Right renal cortex interstitium (tissue), 3 donors: ENCODE measurements at places on chromosomes 5 and 9.

GRCh38 chr5:39437467-39437866, 12.7 kb upstream of the DAB2 start:
- no peak for DNase-seq

DNA sequence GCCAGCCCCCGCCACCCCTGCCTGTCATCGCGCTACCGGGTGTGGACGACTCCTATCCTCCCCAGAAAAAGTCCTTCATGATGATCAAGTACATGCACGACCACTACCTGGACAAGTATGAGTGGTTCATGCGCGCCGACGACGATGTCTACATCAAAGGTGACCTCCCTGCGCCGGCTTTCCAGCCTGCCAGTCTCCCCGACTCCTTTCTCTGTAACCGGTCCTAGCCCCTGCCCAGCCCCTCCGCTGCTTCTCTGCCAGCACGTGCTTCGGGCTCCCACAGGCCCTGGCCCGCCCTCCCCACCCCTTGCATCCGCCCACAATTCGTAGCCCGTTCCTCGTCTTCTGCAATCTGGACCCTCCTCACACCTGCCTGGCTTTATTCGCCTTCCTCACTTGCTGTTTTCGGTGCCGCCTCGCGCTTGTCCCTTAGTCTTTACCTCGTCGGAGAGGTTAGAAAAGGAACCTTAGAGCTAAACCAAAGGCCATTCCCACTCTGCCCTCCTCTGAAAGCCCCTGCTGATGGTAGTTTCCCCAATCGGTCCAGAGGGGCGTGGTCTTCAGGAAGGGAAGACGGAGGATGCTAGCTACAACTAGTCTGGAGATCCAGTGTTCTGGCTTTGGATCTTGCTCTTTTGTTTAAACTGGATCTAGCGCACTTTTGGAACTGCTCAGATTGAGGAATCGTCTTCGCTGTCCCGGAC, 1.4 kb downstream of the CHSY3 start:
- no peak for DNase-seq

DNA sequence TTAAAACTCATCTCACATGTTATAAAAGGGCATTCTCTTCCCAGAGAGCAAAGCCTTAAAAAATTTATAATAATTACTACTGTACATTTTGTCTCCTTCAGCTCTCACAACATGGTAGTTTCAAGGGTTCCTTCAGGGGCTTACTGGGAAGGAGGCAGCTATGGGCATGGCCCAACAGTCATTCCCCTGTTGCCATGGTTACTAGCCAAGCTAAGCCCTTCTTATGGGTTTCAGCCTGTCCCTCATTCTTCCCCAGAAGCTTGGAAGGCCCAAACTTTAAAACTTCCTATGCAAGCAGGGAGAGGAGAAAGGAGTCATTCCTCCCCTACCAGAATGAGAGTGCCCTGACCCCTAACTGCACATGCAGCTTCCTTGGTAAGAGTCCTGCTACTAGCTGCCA, 82.2 kb upstream of the CNTLN start:
- DNase-seq = no peak

GRCh38 chr9:38089387-38090165, 20.5 kb upstream of the SHB start:
- DNase-seq = no peak

GRCh38 chr9:135116881-135117280, 29.4 kb downstream of the OLFM1 start:
- DNase-seq = no peak

DNA sequence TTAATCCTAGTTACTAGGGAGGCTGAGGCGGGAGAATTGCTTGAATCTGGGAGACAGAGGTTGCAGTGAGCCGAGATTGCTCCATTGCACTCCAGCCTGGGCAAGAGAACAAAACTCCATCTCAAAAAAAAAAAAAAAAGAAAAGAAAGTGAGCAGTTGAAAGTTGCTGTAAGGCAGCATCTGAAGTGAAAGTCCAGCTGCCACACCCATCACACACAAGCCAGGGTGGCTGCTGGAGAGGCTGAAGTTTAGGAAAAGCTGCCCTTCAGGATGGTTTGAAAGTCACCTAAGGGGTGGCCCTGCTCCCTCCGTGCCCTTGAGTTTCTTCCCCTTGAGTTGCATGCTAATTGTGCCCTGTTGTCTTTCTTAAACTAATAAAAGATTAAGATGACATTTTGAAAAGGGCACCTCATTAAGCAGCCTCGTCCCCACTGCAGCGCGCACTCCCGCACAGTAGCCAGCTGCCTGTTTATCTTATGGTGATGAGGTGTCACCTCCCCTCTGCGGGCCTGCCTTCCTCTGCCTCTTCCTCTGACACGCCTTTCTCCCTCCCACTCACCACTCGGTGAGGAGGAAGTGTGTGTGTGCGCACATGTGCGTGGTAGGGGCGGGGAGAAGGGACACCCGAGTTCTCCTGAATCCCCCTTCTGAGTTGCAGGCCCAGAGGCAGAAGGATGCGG, 104.2 kb upstream of the PANK3 start:
- DNase-seq = no peak

GRCh38 chr9:12604164-12604821, 88.9 kb upstream of the TYRP1 start:
- no peak for DNase-seq

- no peak for DNase-seq
Observed at GRCh38 chr9:16085167-16085726, 532.4 kb downstream of the CCDC171 start.

DNA sequence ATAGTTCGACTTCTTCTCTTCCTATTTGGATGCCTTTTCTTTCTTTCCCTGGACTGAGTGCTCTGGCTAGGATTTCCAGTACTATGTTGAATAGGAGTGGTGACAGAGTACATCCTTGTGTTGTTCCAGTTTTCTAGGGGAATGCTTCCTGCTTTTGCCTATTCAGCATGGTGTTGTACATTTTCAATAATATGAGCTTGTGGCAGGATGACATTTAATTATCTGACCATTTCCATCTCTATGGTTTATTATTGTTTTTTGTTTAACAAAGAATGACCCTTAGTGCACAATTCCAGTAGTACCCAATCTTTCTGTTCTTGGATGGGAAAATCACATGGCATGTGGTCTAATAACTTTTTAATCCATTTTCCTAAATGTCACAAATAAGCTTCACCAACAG, 135.6 kb upstream of the SLC12A2 start:
- DNase-seq = no peak

DNA sequence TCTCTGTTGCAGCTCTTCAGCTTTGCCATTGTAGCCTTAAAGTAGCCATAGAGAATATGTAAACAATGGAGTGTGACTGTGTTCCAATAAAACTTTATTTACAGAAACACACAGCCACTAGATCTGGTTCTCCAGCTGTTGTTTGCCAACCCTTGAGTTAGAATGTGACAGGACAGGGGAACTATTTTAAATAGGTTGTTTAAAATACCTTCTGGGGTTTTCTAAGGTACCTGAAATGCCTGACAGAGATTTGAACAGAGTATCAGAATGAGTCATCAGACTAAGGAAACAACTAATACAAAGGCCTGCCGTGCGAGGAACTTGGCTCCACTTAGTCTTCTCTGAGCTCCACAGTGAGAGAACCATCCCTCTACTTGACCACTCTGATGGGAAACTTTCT, 85.4 kb downstream of the HSD17B4 start:
- no peak for DNase-seq

DNA sequence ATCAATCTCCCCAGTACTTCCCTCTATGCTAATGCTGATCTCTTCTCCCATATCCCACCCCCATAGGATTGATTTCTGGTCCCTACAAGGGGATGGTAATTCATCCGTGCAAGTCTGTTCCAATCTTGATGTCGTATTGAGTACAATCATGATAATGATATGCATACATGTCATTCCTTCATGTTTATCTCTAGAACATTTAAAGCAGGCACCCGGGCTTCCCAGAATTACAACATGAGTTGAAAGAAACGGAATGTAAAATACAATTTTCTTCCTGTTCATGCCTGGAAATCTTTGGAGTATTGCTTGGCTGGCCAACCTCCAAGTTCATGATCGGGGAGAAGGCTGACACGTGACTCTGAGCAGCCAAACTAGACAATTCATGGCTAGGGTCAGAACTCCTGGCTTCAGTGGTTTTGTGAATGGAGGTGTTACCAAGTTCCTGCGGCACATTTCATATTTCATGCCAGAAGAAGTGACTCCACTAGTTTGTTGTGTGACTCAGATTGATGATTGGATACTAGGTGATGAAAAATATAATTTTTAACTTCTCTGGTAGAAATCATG, 66.6 kb downstream of the C9orf152 start:
- DNase-seq = no peak

DNA sequence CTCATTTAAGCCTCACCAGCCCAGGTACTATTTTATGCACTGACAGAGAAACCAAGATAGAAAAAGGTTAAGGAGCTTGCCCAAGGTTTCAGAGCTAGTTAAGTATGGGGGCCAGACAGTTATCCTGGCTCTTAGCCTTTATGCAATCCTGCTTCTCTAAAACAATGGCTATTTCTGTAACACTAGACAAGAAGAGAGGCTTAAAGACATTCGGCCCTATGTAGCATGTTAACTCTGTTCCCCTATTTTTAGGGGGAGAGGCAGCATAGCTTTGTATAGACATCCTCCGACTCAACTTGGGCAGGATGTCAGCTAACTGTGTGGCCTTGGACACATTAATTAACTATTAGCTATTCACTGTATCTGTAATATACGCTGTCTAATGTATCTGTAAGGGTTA, 54.6 kb downstream of the LHFPL2 start:
- no peak for DNase-seq

- no peak for DNase-seq
Observed at GRCh38 chr9:20297646-20298084, 324.6 kb downstream of the MLLT3 start.

- DNase-seq = no peak
Observed at GRCh38 chr9:18579536-18579935, 105.6 kb downstream of the ADAMTSL1 start.

- no peak for DNase-seq
Observed at GRCh38 chr5:55286411-55286933, 21.0 kb downstream of the DHX29 start.

- no peak for DNase-seq
Observed at GRCh38 chr9:131038256-131039128, 29.5 kb downstream of the LAMC3 start.

- DNase-seq = no peak
Observed at GRCh38 chr9:3329361-3329760, 196.4 kb downstream of the RFX3 start.

DNA sequence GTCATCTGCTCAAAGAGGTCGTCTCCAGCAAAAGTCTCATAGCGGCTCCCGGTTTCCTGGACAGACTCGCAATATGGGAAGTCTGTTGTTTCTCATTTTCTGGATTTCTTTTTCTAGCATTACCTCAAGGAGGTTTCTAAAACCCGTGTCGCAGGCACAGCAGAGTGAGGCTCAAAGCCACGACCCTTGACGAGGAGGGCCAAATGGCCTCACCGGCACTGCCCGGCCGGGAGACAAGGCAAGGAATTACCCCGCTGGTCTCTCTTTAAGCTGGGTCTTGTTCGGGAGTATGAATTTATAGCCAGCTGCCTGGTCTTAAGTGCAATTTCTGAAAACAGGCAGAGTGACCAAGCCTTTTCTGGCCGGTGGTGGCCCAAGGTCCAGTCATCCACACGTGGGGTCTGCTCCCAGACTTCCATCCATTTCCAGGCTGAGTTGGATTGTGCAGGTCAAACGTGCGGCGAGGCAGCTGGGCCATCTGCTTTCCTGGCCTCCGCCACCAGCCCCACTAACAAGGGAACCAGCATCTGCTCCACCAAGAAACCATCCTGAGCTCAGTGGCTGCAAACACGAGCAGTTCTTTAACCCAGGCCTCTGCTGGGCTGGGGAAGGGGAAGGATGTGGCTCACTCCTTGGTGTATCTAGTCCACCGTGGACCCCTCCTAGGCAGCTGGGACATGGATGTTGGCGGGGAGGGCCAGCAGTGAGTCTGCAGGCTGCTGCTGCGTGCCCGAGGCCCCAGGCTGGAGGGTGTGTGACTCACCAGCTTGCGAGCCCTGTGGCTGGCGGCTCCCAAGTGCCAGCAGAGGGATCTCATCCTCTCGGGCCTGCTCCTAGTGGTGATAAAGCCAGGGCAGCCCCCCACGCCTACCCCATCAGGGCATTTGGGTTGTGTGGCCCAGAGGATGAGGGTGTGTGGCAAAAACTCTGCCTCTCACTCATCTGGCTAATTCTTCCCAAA, 55.6 kb upstream of the COL5A1 start:
- no peak for DNase-seq

- DNase-seq = no peak
Observed at GRCh38 chr5:69288069-69288468, 44.5 kb downstream of the CCDC125 start.

DNA sequence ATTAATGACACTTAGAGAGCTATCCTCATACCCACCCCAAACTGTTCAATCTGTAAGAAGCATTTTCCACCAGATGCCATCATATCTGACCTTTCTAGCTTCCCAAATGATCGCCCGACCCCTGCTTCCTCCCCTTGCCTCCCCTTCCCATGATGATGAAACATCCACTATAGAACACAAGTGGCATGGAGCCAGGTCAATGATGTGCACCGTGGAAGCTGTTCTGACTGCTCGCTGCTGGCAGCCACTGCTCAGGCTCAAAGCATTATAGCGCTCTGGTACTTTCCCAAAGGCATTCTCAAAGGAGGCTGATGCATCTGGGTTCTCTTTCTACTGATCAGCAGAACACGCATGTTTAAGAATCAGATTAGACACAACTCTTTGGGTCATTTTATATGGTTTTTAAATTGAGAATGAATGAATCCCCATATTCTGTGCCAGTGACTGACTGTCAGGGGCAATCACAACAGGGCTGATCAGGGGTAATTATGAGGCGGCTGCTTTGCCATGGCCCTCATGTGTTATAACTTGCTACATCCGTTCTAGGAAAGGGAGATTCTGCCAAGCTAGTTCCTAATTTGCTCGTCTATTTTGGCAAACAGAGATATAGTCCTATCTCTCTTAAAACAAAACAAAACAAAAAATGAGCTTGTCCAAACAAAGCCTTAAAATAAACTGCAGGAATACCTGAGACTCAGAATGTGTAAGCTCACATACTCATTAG, 343.7 kb downstream of the ENC1 start:
- DNase-seq = no peak

GRCh38 chr5:177453852-177454396, 7.3 kb downstream of the PRR7 start:
- DNase-seq = no peak

DNA sequence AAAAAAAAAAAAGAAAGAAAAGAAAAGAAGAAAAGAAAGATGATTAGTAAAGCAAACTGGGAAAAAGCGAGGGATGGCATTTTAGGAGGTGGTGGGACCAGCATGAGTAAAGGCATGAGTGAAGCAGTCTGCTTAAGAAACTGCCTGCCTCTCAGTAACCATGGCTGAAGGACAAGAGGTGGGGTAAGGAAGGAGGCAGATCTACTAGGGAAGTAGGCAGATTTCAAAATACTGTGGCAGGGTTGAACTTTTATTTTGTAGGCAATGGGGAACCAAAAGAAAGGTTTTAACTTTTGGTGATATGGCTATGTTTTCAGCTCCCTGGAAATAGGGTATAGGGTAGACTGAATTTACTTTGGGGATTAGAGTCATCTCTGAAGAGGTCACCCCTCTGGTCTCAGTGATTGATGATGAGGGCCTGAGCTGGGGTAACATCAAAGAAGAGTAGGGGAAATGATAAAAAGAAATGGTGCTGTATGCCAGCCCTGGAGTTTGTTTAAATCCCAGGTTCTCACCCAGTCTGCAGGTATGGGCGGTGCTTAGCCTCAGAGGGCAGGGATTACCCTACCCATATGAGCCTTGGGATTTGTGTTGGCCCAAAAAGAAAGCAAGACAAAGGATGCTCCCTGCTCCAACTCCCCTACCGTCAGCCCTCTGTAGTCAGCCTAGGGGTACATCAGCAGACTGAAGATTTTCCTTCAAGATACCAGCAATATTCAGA, 316.2 kb downstream of the CWC27 start:
- no peak for DNase-seq
